ENCODE measurements at places on chromosomes 7 and 10.

DNA sequence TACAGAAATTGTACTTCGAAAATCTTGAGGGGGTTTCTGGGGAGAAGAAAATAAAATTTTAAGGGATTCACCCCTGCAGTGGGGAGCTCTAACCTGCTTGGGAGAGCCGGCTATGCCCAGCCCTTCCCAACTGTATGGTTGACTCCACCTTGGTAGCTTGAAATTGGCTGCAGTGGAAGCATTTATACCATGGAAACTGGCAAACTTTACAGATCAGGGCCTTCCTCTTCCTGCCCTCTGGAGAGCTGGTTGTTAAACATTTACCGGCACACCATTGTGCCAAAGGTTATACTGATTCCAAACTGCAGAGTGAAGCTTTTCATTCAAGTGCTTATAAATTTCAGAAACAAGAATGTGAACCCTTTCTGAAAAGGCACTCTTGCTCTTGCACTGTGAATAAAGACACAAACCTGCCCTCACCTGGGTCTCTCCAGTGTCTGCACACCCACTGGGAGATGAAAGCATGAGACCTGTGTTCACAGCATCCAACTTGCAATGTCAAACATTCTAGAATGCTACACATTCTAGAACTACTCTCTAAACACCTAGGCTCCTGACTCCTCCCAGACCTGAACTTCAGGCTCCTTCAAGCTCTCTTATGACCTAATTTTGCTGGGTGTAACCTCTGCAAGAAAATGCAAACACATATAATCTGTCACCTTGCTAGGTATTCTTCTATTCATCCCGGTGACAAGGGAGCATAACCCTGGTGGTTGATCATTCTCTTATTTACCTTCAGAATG is 44.7 kb downstream of the ABLIM1 start:
- DNase-seq = no peak

DNA sequence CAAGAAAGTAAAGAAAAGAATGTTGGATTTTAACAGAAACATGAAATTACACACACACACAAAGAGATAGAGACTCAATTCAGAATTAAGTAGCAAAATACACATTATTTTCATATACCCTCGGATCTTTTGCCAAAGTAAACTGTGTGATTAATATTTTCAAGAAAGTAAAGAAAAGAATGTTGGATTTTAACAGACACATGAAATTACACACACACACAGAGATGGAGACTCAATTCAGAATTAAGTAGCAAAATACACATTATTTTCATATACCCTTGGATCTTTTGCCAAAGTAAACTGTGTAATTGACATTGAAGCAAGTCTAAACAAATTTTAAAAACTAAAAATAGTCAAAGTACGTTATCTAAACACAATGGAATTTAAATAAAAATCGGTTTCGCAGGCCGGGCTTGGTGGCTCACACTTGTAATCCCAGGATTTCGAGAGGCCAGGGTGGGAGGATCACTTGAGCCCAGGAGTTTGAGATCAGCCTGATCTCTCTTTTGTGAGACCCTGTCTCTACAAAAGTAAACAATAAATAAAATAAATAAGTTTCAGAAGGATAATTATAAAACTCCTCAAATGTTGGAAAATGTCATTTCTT is 337.3 kb upstream of the MAGI2 start:
- no peak for DNase-seq

DNA sequence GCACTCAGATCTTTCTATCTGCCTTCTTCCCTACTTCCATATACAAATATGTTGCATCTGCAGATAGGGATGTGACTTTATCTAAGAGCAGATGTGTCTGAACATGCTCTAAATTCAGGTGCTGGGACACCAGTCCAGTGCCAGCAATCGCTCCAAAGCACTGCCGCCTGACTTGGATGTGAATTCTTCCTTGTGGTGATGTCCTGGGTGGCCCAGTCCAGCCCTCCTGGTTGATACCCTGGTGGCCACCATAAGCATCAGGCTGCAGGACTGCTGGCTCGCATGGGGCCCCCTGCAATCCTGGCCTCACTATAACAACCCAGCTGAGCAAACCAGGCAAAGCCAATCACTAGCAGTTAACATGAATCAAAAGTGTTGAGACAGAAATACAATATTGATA is 149.2 kb upstream of the PDE1C start:
- no peak for DNase-seq

DNA sequence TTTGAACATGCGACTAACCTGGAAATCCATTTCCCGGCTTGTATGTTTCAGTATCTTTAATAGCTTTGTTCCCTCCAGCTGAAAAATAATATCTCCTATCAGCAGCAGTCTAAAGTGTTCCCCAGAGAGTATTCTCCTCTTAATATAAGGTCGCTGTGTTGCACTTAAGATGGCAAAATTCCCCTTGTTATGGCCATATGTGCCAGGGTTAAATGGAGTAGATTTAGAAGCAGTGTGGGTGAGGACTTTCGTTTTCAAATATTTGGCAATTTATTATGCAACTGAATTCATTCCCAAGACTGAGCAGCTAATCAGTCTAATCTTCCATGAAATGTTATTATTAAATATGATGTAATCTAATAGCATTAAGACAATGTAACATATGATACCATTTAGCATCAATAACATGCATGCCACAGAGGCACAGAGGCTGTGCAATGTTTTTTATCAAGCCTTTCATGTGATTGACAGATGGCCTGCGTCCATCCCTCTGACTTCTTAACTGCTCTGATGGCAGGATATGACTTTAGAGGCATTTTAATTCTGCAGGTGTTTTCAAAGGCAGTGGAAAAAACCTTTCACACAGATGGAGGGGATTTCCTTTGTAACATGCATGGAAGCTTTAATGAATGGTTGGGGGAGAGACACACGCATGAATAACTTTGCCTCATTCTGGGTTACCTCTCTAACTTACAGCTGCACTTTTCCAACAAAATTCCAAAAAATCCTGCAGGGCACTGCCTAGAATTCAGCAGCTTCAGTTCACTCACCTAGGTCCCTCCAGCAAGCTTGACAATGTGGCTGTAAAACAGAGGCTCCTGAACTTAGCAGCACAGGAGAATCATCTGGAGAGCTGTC is 55.1 kb upstream of the ZPBP start:
- DNase-seq = peak; percentile 61

DNA sequence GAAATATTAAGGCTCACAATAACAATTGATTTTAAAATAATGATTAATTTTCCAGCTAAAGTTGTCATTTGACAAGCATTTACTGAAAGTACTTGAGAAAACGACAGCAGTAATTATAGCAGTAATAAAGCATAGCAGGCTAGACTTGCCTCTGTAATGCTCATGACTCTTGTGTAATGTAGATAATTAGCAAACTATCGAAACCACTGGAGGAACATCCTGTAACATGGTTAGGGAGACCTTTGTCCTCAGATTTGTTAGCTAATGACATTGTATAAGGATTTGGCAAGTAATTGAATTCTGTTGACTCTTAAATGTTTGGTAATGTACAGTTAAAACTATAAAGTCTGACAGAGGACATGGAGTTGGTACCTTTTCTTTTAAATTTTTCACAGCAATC is 24.8 kb downstream of the ARL4A start:
- DNase-seq = no peak

Measured in CD4-positive, alpha-beta T cell treated with Interleukin-21 for 1 hour (primary cell).